Activated naive CD8-positive, alpha-beta T cell treated with anti-CD3 and anti-CD28 coated beads, Interleukin-2, amount 10 ng/mL, durations not matched to agents 7 days and 5 days (primary cell): ENCODE measurements at places on chromosomes 12 and 14. TPM values are rescaled to one million over a fixed set of nuclear protein-coding genes. Genes with fewer than 3 reads are reported as not detected.

Gene CIDEB
- total RNA-seq, result 34.8 TPM

Gene SOAT2
- total RNA-seq, result 9.8 TPM

Gene ADCY4
- total RNA-seq, result 6.3 TPM

Gene LRTM2
- not detected for total RNA-seq

Gene LALBA
- total RNA-seq, result not detected

Gene DLGAP5
- 84.8 TPM for total RNA-seq

DNA sequence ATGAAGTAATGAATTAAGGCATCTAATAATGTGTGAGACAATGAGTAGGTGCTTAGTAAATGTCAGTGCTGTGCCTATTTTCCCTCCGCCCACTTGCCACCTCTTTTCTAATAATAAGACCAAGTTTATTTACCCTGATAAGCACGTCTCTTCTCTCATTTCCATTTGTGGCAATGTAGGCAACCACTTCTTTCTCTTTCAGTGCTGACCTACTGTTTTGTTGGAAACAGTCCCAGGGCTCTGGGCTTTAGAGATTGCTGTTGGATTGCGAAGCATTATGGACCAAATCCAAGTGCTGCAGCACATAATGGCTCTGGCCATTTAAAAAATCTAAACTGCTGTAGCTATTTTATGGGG lies 141.3 kb upstream of the PLEKHG7 start:
- no peak overlapping the region for H3K27ac ChIP-seq
- H3K36me3 ChIP-seq, result peaks cover 38% of the 10 kb centered on the region

GRCh38 chr12:97597031-97597751 lies 134.6 kb downstream of the RMST start:
- H3K27ac ChIP-seq, result no peak overlapping the region
- H3K36me3 ChIP-seq, result no peaks in the 10 kb centered on the region
- peaks cover 2% of the 10 kb centered on the region for H3K4me1 ChIP-seq

GRCh38 chr14:103730490-103731035 lies 15.0 kb downstream of the ZFYVE21 start:
- H3K27me3 ChIP-seq, result no peaks in the 10 kb centered on the region
- H3K36me3 ChIP-seq, result no peaks in the 10 kb centered on the region
- no peak overlapping the region for H3K27ac ChIP-seq

DNA sequence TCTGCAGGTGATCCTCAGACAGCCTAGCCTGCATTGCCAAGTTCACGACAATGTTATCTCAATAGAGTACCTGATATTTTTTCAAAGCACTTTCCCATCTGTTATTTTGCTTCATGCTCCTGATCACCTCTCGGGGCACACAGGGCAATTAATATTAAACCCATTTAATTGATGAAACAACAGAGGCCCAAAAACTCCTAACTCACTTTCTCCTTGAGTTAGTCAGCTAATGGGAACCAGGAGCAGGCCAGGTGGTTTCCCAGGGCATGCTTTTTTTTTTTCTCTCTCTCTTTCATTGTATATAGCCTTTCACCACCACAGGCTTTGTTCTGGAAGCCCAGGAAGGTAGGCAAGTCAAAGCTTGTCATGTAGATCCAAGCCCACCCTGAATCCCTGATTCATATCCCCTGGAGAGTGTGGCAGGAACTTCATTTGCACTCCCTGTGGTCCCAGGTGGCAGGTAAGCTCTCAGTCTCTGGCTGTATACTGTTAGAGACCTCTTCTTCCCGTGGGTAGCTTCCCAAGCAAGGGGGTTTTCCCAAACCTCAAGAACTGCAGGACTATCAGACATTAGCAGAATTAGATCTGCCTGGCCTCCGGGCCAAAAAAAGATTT lies 41.6 kb upstream of the MAP1LC3B2 start:
- H3K36me3 ChIP-seq, result no peaks in the 10 kb centered on the region
- peaks cover 9% of the 10 kb centered on the region for H3K27me3 ChIP-seq
- DNase-seq, result no peak
- no peak overlapping the region for H3K4me3 ChIP-seq
- peaks cover 8% of the 10 kb centered on the region for H3K4me1 ChIP-seq

GRCh38 chr12:123512838-123513665 lies 20.5 kb downstream of the RILPL1 start:
- no peak overlapping the region for H3K27ac ChIP-seq
- H3K36me3 ChIP-seq, result no peaks in the 10 kb centered on the region
- H3K27me3 ChIP-seq, result no peaks in the 10 kb centered on the region
- no peak overlapping the region for H3K4me3 ChIP-seq
- peaks cover 2% of the 10 kb centered on the region for H3K4me1 ChIP-seq

DNA sequence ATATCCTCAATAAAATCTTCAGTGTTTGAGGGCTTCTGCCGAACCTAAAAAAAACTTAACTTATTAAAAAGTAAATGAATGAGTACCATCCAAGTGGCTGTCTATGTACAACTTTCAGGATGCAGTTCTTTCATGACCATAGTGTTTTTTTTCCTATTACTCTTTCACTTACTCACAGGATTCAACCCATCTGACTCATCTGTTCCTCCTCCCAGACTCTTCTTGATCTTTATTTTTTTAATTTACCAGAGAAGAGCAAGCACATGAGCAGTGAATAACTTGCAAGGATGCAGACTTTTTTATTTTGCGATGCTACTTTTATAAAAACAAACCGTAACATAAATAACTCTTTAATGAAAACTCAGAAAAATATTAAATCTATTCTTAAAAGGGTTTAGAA lies 24.5 kb downstream of the RECQL start:
- no peak overlapping the region for H3K27ac ChIP-seq
- no peak overlapping the region for H3K4me3 ChIP-seq
- DNase-seq, result no peak
- peaks cover 26% of the 10 kb centered on the region for H3K36me3 ChIP-seq
- no peaks in the 10 kb centered on the region for H3K4me1 ChIP-seq

GRCh38 chr12:104747955-104748354 lies 210.1 kb downstream of the SLC41A2 start:
- H3K27me3 ChIP-seq, result peaks cover 2% of the 10 kb centered on the region
- H3K4me1 ChIP-seq, result peaks cover 46% of the 10 kb centered on the region
- H3K4me3 ChIP-seq, result peak overlapping the region; percentile 63
- peaks cover 22% of the 10 kb centered on the region for H3K36me3 ChIP-seq

DNA sequence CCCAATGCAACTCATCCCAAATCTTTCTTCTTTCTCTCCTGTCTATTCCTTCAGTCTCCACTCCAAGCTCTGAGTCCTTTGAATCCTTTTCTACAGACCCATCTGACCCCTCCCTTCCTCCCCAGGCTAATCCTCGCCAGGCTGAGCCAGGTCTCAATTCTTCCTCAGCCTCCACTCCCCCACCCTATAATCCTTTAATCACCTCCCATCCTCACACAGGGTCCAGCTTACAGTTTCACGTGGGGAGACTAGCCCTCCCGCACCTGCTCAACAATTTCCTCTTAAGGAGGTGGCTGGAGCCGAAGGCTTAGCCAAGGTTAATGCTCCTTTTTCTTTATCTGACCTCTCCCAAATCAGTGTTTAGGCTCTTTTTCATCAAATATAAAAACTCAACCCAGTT lies 63.8 kb downstream of the MOK start:
- no peaks in the 10 kb centered on the region for H3K27me3 ChIP-seq
- no peaks in the 10 kb centered on the region for H3K36me3 ChIP-seq
- H3K4me1 ChIP-seq, result no peaks in the 10 kb centered on the region
- H3K4me3 ChIP-seq, result no peak overlapping the region

GRCh38 chr14:20578325-20578724 lies 9.5 kb downstream of the RNASE11 start:
- DNase-seq, result no peak
- no peaks in the 10 kb centered on the region for H3K4me1 ChIP-seq
- H3K4me3 ChIP-seq, result no peak overlapping the region
- no peaks in the 10 kb centered on the region for H3K36me3 ChIP-seq
- no peak overlapping the region for H3K27ac ChIP-seq

DNA sequence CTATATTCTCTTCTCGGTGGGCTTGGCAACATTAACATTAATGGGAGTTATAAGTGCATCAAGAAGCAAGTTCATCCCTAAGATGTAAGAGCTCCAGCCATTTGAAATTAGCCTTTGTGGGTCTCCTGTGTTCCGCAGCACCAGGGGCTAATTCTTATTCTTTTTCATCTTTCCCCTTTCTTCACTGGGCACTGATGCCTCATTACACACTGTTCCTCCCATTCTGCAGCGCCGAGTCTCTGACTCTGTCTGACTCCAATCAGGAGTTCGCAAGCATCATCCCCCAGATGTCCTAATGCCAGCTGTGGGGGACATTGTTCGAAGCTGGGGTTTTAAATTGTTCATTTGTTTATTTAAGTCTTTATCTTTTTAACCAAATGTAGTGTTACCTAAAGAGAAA lies 341.3 kb downstream of the EGLN3 start:
- H3K27ac ChIP-seq, result no peak overlapping the region
- no peaks in the 10 kb centered on the region for H3K4me1 ChIP-seq
- no peak for DNase-seq
- H3K27me3 ChIP-seq, result peaks cover 2% of the 10 kb centered on the region

GRCh38 chr14:100905166-100905565 lies 1.6 kb upstream of the RTL1 start:
- H3K27me3 ChIP-seq, result peaks cover 26% of the 10 kb centered on the region
- no peak for DNase-seq
- no peaks in the 10 kb centered on the region for H3K4me1 ChIP-seq
- no peak overlapping the region for H3K4me3 ChIP-seq

DNA sequence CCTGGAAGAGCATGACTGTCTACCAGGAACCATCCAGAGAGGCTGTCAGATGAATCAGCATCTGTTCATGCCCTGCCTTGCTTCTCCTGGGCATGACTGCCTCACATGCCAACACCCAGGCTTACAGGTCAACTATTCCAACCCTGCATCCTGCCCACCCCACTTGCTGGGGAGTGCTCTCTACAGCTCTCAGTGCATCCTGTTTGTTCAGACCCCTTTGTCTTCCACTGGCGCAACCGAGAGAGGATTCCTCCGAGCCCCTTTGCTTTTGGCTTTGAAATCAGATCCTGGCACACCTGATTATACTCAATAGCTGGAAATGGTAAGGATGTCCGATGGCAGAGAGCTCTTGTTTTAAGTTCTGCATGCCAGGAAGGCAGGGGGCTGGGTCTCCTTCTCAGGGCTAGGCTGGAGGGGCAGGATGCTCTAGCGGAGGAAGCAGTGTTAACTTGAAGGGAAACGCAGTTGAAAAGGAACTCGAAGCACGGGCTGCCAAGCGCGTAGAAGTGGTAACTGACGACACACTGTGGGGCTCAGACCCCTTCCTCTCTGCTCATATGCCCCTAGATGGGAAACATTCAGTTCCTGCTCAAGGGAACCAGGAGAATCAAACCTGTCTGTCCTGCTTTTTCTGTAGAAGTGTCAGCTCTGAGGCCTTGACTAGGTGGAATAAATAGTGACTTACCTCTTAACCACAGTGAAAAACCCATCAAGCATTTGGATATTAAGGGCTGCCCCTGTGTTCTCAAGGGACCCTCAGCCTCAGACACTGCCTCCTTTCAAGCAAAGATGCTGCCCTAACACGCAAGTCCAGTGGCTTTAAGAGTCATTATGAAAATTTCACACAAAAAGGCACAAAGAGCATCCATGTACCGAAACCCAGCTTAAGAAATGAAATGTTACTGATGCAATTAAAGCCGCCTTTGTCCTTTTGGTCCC lies 297.5 kb downstream of the ZFP36L1 start:
- no peak overlapping the region for H3K27ac ChIP-seq
- no peak overlapping the region for H3K4me3 ChIP-seq

DNA sequence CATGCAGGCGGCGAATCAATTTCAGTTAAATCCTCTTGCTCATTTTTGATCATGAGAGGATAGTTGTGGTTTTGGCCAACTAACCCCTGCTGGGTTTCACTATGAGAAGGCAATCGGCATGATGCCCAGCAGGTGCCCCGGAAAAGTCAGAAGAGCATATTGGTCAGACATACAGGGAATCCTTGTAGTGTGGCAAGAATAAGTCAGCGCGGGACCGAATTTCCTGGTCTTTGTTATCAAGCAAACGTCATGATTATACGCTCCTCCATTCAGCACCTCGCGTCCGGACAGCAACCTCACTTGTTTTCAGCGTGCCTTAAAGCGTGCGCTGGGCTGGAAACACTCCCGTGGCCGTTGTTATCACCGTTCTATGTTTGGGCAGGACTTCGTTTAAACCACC lies 1.8 kb downstream of the TBC1D30 start:
- no peak overlapping the region for H3K27ac ChIP-seq
- peak overlapping the region; percentile 20 for H3K4me3 ChIP-seq
- H3K27me3 ChIP-seq, result peaks cover 63% of the 10 kb centered on the region
- peak; percentile 65 for DNase-seq
- peaks cover 10% of the 10 kb centered on the region for H3K4me1 ChIP-seq

- H3K27ac ChIP-seq, result no peak overlapping the region
- peaks cover 6% of the 10 kb centered on the region for H3K27me3 ChIP-seq
- no peak overlapping the region for H3K4me3 ChIP-seq
- H3K36me3 ChIP-seq, result no peaks in the 10 kb centered on the region
- DNase-seq, result no peak
These were observed 15.9 kb upstream of the LRRK2 start for GRCh38 chr12:40208707-40209446.

DNA sequence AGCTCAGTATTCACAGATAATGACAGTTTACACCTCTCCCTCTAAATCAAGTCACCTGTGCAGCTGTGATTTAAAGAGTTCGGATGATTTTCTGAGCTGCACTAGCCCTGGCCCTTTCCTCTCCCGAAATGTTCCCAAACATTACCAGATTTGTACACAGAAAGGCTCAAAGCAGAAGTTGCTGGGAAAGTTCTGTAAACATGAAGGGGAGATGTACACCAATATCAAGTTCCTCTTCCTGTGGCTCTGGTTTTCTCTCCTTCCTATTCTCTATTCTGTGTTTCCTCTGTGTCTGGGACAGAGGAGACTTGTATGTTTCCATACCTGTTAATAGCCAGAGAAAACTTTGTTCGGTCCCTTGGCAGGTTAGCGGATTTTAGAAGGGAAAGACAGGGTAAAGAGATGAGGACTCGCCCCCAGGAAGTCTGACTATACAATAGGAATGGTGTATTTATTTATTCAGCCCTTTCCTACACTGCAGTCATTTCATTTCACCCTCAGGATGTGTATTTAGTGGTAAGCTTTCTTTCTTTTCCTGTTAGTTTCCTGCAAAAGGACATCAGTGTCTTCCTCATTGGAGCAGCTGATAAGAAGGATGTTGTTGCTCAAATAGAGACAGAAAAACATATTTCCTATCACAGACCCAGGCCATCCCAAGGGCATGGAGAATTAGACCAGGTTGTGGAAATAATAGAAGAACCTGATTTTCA lies 7.6 kb upstream of the NUMB start:
- peak overlapping the region; percentile 51 for H3K4me3 ChIP-seq
- peak overlapping the region; percentile 20 for H3K27ac ChIP-seq
- H3K4me1 ChIP-seq, result peaks cover 29% of the 10 kb centered on the region
- no peaks in the 10 kb centered on the region for H3K27me3 ChIP-seq

GRCh38 chr12:27806259-27806658 lies 26.2 kb upstream of the MANSC4 start:
- peaks cover 21% of the 10 kb centered on the region for H3K4me1 ChIP-seq
- peaks cover 2% of the 10 kb centered on the region for H3K27me3 ChIP-seq
- no peaks in the 10 kb centered on the region for H3K36me3 ChIP-seq
- H3K4me3 ChIP-seq, result peak overlapping the region; percentile 21
- DNase-seq, result no peak

- H3K4me1 ChIP-seq, result no peaks in the 10 kb centered on the region
- no peaks in the 10 kb centered on the region for H3K27me3 ChIP-seq
- no peaks in the 10 kb centered on the region for H3K36me3 ChIP-seq
- no peak for DNase-seq
These were observed 271.2 kb upstream of the NAV3 start for GRCh38 chr12:77559400-77560074.

GRCh38 chr12:69894800-69895383 lies 69.9 kb downstream of the MYRFL start:
- H3K4me1 ChIP-seq, result peaks cover 2% of the 10 kb centered on the region
- no peak for DNase-seq
- H3K27ac ChIP-seq, result no peak overlapping the region
- peaks cover 6% of the 10 kb centered on the region for H3K27me3 ChIP-seq

- no peak for DNase-seq
- no peaks in the 10 kb centered on the region for H3K36me3 ChIP-seq
- H3K4me1 ChIP-seq, result peaks cover 1% of the 10 kb centered on the region
- H3K4me3 ChIP-seq, result no peak overlapping the region
- H3K27me3 ChIP-seq, result peaks cover 3% of the 10 kb centered on the region
These were observed 40.5 kb upstream of the EID3 start for GRCh38 chr12:104263026-104263425.
